Fibroblast of villous mesenchyme (primary cell): ENCODE measurements at places on chromosomes 2 and 18.

- DNase-seq, result no peak
Measured at GRCh38 chr2:237190966-237191713, 105.5 kb downstream of the COPS8 start.

DNA sequence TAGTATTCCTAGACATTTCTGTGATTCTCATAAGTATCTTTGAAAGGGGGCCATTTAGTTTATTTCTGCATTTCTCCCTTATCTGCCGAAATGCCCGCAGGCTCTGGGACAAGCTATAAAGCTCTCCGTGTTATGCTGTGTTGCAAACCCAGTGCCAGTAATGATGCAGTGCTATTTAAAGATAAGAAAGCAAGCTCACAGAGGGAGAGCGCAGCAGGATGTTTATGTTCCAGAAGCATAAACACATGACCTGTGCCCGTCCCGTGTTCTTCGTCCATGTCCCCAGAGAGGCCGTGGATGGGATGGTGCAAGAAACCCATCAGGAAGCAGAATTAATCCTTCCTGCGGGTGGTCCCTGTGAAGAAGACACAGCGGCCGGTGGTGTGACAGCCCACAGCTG, 99.4 kb downstream of the NEDD4L start:
- peak; percentile 98 for DNase-seq

- DNase-seq, result no peak
Measured at GRCh38 chr2:153935511-153935910, 63.8 kb downstream of the GALNT13 start.

- DNase-seq, result no peak
Measured at GRCh38 chr18:62438402-62438801, 84.4 kb upstream of the ZCCHC2 start.

GRCh38 chr2:108829578-108830310, 43.2 kb downstream of the CCDC138 start:
- DNase-seq, result no peak

- no peak for DNase-seq
Measured at GRCh38 chr2:186910996-186911395, 62.0 kb upstream of the ZSWIM2 start.

GRCh38 chr2:164523009-164523408, 98.3 kb downstream of the GRB14 start:
- DNase-seq, result no peak
